Skeletal muscle cell (primary cell): ENCODE measurements at places on chromosomes 6 and 20.

DNA sequence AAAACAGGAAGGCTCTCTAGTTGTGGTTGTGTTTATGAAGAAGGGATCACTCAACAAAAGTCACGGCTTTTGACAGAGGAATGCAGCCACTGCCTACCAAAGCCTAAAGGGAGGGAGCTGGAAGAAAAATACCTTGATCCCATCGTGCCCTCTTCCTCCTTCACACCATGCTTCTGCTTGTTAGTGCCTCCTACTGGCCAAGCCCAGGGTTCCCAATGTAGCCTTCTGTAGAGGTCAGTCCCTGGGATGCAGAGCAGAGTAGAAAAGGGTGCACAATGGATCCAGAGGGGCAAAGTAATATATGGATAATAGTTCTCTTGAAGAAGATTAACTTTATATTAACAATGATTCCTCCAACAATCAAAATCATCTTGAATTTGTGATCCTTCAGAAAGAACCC is 293.5 kb upstream of the FERMT1 start:
- DNase-seq, result no peak

DNA sequence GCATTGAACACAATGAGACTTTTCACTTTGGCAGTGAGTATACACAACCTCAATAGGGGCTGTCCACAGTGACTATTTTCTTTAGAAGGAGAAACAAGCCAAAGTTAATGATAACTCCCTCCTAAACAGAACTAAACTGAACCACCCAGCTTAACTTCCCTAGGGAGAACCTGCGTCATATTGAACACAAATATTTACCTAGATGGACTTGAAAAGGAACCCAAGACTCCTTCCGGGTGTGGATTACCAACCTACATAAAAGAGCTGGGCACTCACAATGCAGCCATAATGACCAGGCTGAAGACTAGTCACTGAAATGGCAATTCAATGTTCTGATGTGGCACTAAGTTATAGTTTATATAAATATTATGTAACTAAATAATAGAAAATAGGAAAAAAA is 160.6 kb downstream of the IBTK start:
- no peak for DNase-seq

- DNase-seq, result no peak
These were observed 20.0 kb downstream of the SAMD3 start for GRCh38 chr6:130202782-130203181.

DNA sequence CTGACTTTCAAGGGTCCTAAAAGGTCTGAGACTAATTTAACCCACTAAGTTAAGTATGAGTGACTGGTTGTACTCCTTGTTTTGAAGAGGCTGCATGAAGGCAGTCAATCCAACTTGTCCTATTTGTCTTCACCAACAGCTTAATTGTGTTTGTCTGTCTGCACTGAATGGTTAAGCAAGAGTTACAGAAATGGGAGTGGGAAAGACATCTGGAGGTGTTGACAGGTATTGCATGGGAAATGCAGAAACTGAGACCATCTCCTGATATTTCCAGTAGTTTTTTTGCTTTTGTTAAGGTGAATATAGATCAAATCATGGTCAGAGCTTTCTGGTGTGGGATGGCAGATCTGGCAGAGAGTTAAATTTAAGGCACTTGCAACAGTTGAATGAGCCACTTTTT is 6.5 kb downstream of the FUT9 start:
- no peak for DNase-seq

GRCh38 chr6:20599302-20600051 is 65.2 kb downstream of the CDKAL1 start:
- no peak for DNase-seq

GRCh38 chr6:13013681-13014503 is 297.3 kb downstream of the PHACTR1 start:
- no peak for DNase-seq

DNA sequence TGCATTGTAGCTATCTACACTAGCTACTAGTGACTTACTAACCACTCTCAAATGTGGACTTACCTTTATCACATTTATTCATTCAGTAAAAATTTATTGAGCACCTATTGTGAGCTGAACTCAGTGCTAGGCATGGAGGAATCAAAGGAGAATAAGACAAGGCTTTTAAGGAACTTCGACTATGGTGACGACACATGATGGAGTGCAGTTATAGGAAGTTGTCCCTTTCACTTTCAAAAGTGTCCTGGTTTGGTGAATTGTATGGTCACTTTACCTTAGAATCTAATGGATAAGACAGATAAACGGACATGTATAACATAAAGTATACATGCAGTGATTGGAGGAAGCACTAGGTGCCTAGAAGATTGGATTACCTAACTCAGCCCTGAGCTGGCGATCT is 4.3 kb downstream of the AKAP7 start:
- DNase-seq, result no peak

- DNase-seq, result no peak
These were observed 80.2 kb downstream of the C6orf118 start for GRCh38 chr6:165229216-165229615.

DNA sequence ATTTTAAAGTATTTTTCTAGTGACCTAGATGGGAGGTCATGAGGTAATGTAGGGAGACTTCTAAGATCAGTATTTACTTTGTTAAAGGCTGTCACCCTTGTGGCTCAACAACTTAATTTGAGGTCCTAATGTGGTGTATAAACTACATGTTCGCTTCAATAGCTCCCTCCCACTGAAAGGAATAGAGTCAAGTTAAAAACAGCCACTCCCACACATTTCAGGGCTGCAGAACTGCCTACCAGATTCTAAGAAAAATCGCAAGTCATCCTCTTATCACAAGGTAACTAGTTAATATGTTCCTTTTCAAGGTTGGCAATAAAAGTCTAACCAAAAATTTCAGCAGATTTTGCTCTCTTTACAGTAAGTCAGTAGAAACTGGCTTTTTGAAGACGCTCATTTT is 15.1 kb downstream of the GSTA1 start:
- DNase-seq, result no peak

DNA sequence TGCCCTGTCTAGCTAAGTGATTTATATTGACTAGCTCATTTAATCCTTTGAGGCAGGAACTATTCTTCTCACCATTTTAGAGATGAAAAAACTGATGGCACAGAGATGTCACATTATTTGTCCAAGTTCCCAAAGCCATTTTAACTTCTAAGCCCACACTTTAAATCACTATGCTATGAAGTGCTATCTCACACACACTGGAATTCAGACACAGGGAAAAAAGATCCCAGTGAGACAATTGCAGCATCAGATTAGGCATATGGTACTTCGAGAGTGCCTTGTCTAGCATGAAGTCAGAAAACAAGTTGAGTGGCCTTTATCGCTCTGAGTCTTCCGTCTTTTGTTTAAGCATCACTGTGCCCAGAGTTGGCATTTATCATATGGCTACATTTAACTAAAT is 54.1 kb upstream of the PDE7B start:
- no peak for DNase-seq

- DNase-seq, result no peak
These were observed 284.7 kb downstream of the CDH26 start for GRCh38 chr20:60242836-60243505.

DNA sequence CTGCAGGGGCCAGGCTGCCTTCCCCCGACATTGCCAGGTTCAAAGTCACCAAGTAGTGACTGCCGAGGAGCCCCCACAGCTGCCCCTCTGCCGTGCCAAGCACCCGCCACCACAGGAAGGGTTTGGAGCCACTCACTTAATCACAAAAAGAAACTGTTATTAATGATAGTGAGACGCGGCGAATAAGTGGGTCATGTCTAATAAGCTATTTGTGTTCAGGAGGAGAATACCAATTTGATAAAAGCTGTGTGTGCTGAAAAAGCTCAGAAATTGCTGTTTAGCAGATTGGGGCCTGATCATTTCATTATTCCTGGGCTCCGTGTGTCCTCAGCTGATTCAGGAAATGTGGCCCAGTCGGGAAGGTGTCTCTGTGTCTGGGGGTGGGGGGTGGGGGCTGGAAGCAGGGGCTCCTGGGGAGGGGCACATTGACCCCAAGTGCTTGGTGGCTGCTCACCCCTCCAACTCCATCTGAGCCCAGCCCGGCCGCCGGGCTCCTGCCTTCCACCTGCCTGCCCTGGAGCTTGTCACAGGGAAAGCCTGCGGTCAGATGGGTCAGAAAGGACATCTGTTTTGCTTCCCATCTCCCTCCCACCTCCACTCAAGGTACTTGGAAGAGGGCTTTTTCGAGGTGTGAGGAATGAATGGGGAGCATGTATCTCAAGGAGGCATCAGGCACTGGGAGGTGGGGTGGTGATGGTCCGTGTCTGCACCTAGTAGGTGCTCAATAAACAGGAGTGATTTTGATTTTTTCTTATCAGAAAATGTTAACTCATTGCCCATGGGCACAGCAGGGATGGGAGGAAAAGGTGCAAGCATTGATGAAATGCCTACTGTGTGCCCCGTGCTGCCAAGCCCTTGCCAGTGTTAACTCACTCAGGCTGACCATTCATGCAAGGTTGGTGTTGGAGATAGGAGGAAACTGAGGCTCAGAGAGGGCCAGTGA is 3.0 kb downstream of the VSTM2L start:
- no peak for DNase-seq

- no peak for DNase-seq
These were observed 14.6 kb downstream of the EDN3 start for GRCh38 chr20:59314997-59315396.

DNA sequence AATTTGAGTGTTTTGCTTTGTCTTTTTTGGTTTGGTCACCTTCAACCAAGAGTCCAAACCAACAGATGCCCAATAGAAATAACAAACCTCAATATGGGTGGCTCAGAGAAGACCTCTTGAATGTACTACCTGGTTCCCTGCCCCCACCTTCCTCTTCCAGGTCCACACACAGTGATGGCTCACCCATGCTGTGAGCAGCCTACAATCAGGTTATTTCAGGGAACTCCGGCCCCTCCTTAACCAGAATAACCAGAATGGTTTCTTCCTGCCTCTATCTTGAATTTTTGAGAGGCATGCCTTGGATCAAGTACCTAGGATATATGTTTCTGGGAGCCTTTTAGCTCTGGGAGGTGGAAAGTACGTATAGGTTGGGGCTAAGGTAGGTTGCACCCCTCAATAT is 327.1 kb upstream of the PRDM1 start:
- no peak for DNase-seq

DNA sequence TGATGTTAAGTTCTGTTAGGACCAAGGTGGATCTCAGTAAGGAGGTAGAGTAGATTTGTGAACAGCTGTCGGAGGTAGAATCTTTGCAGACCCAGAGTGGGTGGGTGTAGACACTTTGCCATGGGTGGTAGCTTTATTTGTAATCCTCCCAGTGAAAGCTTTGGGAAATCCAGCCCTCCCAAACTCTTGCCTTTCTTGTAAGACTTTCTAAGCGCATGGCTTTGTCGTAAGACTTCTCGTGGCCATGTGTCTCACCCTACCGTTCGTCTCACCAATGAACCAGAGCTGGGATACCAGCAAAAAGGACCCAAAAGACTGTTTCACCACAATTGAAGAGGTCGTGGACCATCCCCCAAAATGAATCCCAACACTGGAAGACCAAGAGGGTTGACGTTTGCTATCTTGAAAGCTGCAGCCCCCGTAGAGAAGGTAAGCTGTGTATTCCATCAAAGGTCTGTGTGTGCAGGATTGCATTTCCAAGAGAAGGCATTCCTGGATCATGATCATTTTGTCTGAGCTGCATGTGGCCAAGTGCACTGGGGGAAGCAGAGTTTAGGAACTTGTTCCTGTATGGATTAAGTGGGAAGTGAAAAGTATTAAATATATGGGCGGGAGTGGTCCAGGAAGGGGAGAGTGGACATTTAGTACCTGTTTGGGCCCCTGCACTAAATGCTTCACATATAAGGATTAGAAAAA is 5.8 kb upstream of the TMEM14A start:
- no peak for DNase-seq

GRCh38 chr6:156199182-156199581 is 578.0 kb upstream of the ARID1B start:
- no peak for DNase-seq

DNA sequence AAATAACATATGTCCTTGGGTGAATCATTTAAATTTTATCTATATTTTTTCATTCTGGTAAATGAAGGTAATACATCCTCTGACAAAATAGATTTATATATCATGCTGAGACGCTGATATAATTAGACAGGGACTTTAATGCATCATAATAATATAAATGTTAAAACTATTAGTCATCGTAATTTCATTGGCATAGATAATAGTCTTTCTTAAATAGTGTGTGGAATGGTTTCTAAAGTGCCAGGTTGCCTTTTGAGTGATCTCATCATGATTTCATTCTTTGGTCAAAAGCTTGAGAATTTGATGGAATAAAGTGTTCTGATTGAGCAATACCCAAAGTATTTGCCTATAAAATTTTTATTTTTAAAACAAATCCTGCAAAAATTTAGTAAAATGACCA is 43.2 kb upstream of the BMP5 start:
- peak; percentile 63 for DNase-seq

DNA sequence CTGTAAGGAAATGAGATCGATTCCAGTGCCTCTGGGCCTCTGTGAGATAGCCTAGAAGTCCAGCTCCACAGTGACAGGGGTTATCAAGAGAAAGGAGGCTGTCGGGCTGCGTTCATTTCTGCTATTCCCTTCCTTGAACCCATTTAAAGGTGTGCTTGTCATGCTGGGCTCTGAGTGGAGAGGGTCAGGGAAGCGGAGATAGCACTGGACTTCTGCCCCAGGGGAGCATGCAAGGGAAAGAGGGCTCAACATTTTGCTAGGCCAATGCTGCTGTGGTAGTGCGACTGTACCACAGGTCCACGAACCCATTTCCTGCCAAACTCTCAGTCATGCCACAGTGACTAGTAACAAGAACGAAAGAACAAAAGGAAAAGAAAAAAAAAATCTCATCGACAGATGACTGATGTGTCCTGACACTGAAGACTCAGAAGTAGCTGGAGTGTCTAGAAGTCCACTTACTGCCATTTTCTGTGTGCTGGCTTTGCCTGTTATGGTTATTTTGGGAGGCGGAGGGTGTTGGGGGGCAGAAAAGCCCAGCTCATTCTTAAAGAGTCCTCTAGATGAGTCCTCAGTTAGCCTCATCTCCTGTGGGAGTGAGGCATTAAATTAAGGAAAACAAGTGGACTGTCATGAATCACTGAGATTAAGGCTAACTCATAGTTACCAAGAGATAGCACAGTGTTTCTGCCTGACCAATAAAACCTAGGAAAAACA is 8.1 kb downstream of the NEDD9 start:
- DNase-seq, result no peak

DNA sequence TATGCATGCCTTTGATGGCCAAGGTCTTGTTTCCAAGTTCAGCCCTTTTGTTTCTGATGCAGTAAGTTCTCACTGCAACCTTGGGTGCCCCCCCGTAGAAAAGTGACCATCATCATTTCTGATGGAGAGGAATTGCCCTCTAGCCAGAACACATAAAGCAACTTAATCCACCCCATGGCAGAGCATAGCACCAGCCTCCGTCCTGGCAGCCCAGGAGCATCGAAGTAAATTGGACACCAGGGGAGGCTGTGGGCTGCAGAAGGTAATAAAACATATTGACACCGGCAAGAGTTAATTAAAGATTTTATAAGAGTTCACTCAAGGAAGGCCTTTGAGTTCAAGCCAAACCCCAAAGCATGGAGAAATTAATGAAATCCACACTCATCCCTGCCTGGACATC is 39.2 kb upstream of the CST7 start:
- DNase-seq, result no peak
